ENCODE measurements at places on chromosomes 6 and 20.
A peak's percentile ranks its signal among the peaks of the same experiment; 100 is the strongest.

- DNase-seq, result no peak
These were observed 53.8 kb downstream of the ABHD12 start for GRCh38 chr20:25336561-25337422.

DNA sequence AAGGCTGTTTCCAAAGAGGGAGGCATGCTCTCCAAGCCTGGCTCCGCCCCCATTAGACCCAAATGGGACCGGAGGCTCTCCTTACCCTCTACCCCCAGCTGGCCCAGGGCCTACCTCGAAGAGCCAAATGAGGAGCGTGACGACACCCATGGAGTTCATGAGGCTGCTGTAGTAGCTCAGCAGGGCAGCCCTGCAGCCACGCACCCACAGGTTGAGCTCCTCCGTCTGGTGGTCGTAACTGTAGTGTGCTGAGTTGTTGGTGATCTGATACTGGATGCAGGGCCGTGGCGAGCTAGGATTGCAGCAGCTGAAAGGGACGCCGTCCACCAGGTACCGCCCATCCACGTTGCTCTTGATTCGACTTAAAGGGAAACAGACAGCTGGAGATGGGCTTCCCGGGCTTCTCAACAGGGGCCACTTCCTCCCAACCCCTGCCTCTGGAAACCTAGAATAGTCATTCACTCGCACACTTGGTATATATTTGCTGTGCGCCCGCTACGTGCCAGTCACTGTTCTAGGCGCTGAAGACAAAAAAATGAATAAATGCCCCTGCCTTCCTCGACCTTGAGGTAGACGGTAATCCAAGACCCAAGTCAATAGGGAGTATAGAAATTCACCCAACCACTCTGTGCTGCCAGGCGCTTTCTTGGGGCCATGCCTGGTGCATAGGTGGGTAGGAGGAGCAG is 18.0 kb downstream of the PRPH2 start:
- DNase-seq, result no peak

DNA sequence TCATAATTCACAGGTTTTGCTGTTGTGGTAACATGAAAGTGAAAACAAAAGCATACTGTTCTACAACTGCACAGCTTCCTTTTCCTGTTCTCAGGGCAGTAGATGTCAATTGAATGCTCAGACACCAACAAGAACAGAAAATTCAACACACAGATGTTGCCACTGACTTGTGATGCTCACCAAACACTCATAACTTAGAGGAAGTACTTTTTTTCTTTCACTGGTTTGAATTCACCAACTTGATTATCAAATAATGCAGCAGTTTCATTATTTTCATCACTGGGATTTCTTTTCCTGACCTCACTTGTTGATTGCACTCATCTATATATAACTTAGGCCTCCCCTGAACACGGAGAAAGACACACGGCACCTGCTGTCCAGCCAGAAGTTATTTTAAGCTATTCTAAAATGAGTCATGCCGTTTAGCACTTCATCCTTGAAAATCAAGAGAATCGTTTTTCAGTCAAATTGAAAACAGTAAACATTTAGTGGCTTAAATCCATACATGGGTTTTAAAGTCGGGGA is 949 bp downstream of the TXLNB start:
- DNase-seq, result peak; percentile 80

GRCh38 chr6:14276667-14277404 is 159.3 kb downstream of the CD83 start:
- DNase-seq, result peak; percentile 45

GRCh38 chr20:3494218-3494617 is 23.4 kb downstream of the ATRN start:
- DNase-seq, result no peak

- DNase-seq, result no peak
These were observed 156.4 kb upstream of the PDE10A start for GRCh38 chr6:165819394-165819793.

DNA sequence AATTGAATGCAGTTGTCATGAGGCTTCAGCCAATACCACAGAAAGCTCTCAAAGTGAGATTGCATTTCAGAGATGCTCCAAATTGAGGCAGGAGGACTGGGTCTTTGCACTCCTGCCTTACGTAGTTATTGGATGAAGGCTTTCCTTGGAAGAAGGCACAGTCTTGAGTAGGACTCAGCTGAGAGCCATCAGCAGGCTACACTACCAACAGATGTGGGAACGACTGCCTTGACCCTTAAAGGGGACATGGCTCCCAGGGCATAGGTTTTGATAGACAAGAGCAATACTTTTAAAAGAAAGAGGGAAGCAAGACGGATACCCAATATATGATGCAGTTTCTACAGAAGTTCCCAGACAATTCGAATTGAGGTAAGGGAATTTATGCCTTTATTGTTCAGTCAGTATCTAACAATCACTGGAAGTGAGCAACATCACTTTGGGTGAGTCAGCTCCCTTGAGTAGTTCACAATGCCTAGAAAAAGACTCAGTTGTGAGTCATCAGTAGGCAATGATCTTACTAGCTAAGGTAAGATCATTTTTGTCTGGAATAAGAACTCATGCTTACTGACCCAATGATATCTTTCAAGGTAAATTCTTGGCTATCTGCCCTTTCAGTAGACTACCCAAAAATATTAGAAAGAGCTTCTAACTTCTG is 390.8 kb downstream of the GJA1 start:
- no peak for DNase-seq

DNA sequence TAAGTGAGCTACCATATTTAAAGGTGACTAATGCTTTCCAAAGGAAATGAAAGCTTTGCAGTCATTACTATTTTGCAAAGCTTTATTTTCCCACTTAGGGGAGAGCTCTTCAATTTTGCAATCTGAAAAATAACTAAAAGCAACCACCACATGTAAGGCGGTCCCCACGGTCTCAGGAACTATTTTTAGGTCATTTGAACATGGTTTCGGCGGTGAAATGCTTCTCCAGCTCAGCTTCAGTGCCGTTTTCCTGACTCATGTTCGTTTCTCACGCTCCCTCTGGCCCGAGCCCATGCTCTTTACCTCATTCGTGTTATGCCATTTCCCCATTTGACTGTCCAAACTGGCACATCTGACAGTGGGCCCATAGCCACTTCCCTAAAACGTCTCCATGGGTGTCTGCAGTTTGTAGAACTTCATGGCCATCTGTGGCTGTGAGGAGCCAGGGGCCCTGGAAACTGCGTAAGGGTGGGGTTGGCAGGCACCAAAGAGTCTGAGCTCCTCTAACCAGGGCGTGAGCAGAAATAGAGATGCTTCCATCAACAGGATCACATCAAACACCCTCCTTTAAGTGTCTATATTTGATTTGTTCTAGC is 46.5 kb downstream of the ADTRP start:
- no peak for DNase-seq

GRCh38 chr6:73314577-73315492 is 39.2 kb downstream of the DPPA5 start:
- no peak for DNase-seq

- DNase-seq, result no peak
These were observed 101.1 kb upstream of the IFNGR1 start for GRCh38 chr6:137320271-137320670.

- no peak for DNase-seq
These were observed 3.4 kb upstream of the ZHX3 start for GRCh38 chr20:41320976-41321375.

DNA sequence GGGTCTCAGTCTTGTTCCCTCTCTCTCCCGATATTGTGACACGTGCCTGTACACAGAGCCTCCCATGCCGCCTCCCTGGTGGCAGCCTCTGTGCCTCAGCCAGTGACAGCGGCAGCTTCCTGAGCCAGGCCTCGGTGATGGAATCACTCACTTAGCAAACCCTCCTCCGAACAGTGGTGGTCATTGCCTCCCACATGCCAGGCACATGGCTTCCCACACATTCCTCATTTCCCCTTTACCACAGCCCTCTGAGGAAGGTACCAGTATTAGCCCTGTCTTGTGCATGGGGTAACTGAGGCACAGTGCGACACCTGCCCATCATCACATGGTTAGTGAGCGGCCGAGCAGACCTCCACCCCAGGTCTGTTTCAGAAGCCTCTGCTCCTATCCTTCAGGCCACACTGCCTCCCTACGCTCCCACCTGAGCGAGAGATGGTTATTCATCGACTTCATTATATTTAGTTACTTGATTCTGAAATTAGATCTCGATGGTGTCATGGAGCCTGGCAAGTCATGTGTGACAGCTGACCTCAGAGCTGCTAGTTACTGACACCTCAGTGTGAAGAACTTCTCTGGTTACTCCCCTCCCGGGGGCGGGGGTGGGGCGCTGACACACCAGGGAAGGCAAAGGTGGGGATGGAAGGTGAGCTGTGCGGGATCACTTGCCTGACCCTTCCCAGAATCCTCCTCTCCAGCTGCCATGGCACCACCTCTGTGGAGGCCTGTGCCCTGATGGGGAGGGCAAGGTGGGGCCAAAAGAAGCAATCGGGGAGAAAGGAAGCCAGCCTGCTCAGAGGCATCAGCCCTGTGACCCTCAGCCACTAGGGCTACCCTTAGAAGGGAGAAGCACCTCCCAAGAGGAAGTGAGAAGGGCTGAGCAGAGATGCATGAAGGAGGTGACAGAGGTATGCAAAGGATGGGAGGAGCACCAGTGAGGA is 17.9 kb downstream of the MDGA1 start:
- no peak for DNase-seq

DNA sequence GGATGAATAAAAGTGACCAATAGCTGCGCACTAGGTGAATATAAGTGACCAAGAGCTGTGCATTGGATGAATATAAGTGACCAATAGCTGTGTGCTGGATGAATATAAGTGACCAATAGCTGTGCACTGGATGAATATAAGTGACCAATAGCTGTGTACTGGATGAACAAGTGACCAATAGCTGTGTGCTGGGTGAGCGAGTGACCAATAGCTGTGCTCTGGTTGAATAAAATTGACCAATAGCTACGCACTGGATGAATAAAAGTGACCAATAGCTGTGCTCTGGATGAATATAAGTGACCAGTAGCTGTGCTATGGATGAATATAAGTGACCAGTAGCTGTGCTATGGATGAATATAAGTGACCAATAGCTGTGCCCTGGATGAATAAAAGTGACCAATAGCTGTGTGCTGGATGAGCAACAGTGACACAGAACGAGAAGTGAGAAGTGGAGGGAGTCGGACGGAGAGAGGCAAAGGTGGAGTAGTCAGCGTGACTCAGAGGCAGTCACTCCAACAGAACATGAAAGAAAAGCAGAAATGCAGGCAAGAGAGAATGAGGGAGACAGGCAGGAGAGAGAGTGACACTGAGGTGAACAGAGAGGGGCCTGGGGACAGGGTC is 38.5 kb downstream of the RBM38 start:
- no peak for DNase-seq

DNA sequence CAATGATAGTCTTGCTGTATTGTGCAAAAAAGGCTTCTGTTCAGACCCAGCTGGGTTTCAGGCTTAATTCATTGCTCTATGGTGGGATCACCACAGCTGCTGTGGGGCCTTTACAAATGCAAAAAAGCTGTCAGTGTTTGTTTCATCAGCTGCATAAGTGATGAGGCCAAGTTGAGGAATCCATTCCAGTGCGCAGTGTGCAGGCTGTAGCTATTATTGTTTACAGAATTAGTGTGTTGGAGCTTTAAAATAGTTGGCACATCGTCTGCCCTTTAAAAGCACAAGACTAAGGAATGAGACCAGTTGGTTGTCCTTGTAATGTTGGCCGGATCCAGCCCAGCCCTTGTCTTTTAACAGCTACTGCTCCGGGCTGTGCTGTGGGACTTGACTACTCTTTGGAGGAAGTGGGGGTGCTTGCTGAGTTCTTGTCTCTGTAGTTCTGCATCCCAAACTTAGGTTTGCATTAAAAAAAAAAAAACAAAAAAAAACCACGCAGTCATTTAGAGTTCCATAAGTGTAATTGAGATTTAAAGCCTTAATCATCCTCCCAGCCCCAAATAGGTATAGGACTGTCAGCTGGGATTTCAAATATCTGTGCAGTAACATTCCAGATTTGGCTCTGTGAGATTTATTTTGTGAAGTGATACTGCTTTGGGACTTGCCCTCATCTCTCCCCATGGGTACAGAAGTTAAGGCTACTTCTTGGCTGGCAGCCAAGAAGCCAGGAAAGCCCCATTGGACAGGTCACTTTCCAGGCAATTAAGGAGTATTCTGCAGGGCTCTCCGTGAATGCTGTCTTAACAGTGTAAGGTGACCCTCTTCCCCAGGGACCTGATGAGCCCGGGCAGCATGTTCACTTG is 19.3 kb downstream of the JARID2 start:
- DNase-seq, result no peak

GRCh38 chr6:52333840-52334200 is 28.1 kb upstream of the PAQR8 start:
- peak; percentile 63 for DNase-seq

GRCh38 chr6:105503641-105504040 is 100.8 kb upstream of the PREP start:
- DNase-seq, result no peak

DNA sequence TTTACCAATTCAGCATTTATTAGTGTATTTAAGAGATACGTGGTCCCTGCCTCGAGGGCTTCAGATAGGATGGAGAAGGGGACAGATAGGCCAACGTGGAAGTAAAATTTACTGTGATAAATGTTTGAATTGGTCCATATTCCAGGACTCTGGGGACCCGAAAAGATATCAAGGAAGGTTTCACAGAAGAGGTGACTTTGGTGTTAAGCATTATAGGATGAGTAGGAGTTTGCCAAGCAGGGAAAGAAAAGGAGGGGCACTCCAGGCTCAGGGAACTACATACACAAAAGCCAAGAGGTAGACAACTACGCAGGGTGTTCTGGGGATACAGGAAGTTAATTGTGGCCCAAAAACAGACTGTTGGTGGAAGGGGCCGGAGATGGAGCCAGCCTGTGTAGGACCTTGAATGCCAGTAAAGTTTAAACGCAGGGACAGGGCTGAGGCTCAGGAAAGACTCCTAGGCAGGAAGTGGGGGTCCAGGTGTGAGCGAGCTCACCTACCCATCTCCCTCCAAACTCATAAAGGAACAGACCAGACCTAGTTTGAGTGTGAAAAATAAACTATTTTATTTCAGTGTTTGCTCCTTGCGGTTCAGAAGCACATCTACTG is 37.0 kb downstream of the TGM2 start:
- DNase-seq, result no peak

- DNase-seq, result no peak
These were observed 62.0 kb downstream of the GPX5 start for GRCh38 chr6:28587746-28588075.

- DNase-seq, result no peak
These were observed 97.3 kb downstream of the RPP40 start for GRCh38 chr6:4906293-4907276.

GRCh38 chr6:12324099-12324498 is 33.9 kb downstream of the EDN1 start:
- no peak for DNase-seq

DNA sequence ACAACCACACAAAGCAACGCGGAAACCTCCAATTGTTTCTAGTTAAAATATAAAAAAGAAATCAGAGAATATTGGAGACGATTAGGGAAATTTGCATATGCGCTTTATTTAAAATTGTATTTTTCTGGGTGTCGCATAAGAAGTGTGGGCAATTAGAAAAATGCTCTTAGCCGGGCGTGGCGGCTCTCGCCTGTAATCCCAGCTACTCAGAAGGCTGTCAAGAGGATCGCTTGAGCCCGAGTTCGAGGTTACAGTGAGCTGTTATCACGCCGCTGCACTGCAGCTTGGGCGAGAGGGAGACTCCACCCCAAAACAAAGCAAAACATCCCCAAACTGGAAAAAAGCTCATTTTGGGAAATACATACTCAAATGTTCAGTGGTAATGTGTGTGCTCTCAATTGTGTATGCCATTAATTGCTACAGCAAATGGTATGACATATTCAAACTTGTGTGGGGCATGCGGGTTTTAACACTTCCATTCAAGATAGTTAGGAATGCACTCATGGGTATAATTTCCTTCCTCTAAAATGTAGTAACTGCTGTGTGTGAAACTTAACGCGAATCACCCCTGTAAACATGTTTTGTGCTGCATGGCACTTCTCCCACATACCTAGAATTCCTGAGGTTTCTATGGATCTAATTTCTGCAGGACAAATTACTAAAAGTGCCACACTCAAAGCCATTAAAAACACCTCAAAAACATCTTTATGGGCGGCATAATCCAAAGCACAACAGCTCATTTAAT is 54.7 kb upstream of the HFE start:
- peak; percentile 25 for DNase-seq
